Glutamatergic neuron (in vitro differentiated cells): ENCODE measurements at places on chromosomes 7 and 10. TPM values are rescaled to one million over a fixed set of nuclear protein-coding genes. Genes with fewer than 3 reads are reported as not detected.

DNA sequence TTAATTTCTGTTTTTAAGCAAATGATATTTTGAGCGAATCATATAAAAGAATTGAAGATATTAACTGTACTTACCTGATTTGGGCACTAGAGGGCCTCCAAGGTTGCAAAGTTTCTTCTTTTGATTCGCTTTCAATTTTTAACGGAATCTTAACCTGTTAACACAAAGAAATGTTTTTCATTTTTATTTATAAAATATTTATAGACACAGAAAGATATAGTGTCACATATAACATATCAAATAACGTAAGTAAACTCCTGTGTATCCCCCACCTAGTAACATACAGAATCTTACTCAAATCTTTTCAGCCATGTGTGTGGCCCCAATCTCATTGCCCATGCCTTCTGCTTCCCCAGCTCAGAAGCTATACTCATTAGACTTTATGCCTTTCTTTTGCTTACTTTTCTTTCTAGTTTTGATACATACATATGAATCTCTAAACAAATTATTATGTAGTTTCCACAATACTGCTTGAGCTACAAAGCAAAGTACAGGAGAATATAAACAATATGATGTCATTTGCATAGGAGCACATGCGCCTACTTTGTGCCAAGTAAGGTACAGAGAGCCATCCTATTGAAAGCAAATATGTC lies 49.5 kb upstream of the ZPBP start:
- no peak overlapping the region for H3K27ac ChIP-seq
- DNase-seq = no peak
- no peak overlapping the region for H3K4me3 ChIP-seq
- H3K27me3 ChIP-seq = no peaks in the 10 kb centered on the region

DNA sequence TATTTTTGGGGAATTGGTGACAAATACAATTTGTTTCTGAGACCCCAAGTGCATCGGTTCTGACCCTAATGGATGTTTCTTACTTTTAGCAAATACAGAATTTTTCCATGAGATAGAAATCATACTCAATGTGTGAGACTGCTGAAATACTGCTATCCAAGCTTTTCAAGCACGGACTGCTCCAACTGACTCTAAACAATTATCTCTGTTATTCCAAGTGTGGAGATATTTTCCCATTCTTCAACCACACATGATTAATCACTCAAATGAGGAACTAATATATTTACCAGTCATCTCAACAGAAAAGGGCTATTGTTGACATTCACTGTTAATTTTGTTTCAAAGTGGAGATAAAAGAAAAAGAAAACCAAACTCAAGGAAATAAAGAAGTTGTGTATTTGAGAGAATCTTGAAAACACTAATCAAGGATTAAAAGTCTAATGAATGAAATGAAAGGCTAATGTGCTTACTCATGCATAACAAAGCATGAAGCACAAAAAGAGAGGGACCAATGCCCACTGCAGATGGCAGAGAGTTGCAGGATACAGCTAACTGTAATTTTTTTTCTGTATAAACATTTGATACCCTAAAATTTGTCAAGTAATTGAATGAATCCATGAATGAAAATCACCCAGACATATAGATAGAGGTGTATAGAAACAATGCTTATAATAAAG lies 423.6 kb downstream of the DGKB start:
- peaks cover 4% of the 10 kb centered on the region for H3K36me3 ChIP-seq
- no peaks in the 10 kb centered on the region for H3K27me3 ChIP-seq
- H3K4me1 ChIP-seq = peaks cover 9% of the 10 kb centered on the region
- no peak overlapping the region for H3K4me3 ChIP-seq
- no peak for DNase-seq
- H3K27ac ChIP-seq = no peak overlapping the region

- H3K36me3 ChIP-seq = peaks cover 39% of the 10 kb centered on the region
- no peak overlapping the region for H3K4me3 ChIP-seq
- no peak overlapping the region for H3K27ac ChIP-seq
- H3K4me1 ChIP-seq = no peaks in the 10 kb centered on the region
- H3K27me3 ChIP-seq = no peaks in the 10 kb centered on the region
Measured at GRCh38 chr10:37952043-37952755, 24.2 kb downstream of the ZNF25 start.

GRCh38 chr7:103059471-103059870 lies 15.1 kb downstream of the FBXL13 start:
- no peak overlapping the region for H3K27ac ChIP-seq
- H3K36me3 ChIP-seq = no peaks in the 10 kb centered on the region
- H3K4me1 ChIP-seq = peaks cover 5% of the 10 kb centered on the region

- H3K27me3 ChIP-seq = peaks cover 9% of the 10 kb centered on the region
- no peak for DNase-seq
- H3K27ac ChIP-seq = no peak overlapping the region
- peaks cover 17% of the 10 kb centered on the region for H3K4me1 ChIP-seq
- H3K36me3 ChIP-seq = peaks cover 13% of the 10 kb centered on the region
Measured at GRCh38 chr7:244974-245373, 45.0 kb upstream of the FOXL3 start.

GRCh38 chr10:113027574-113028455 lies 77.8 kb downstream of the TCF7L2 start:
- no peaks in the 10 kb centered on the region for H3K36me3 ChIP-seq
- DNase-seq = no peak
- H3K4me3 ChIP-seq = peak overlapping the region; percentile 9
- peak overlapping the region; percentile 65 for H3K27ac ChIP-seq
- H3K4me1 ChIP-seq = peaks cover 19% of the 10 kb centered on the region
- peaks cover 1% of the 10 kb centered on the region for H3K27me3 ChIP-seq

DNA sequence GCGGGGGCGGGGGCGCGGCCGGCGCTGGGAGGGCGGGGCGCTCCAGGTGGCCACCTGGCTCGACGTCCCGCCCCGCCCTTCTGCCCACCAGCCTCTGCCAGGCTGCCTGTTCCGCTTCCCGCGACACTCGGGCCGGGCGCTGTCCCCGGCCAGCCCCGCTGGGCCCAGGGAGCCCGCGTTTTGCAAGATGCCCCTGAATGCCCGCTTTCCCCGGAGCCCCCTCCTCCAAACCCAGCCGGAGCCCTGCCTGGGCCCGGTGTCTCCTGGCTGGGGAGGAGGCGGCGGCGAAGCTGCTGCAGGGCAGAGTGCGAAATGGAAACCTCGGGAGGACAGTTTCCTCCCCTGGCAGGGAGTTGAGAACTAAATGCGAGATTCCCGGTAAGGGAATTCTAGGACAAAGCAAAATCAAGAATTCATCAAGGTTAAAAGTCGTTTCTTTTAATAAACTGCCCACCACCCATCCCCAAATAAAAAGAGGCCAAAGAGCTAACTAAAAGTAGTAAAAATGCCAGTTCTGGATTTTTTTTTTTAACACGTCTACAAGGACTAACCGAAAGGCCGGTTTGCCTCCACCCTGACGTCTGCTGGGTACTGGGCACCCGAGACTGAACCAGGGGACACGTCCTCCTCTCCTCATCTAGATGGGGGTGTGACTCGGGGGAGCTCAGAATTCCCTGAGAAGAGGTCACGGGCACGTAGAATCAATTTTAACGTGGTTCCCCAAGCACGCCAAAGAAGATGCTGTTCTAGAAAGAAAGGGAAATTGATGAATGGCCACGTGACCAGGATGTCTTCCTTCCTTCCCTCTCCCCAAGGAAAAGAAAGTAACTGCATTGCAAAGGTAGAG lies 200.4 kb upstream of the NFE2L3 start:
- peak overlapping the region; percentile 79 for H3K4me3 ChIP-seq
- peaks cover 37% of the 10 kb centered on the region for H3K4me1 ChIP-seq
- DNase-seq = peak; percentile 39

DNA sequence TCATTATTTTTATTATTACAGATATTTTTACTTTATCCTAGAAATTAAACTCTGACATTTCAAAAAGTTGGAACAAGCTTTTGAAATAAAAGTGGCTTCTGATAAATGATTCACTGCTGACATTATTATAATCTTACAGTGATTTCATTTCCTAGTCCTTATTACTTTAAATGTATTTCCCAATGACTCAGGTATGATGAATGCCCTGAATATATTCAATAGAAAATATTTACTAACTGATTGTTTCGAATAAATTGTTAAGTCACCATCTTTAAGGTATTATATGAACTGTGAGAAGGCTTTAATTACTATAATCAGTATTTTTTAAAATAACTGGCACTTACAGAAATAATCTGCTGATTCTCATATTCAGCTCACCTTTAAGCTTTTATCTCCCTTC lies 21.6 kb downstream of the DKK1 start:
- H3K27me3 ChIP-seq = peaks cover 2% of the 10 kb centered on the region
- peaks cover 3% of the 10 kb centered on the region for H3K4me1 ChIP-seq
- no peak overlapping the region for H3K27ac ChIP-seq
- H3K4me3 ChIP-seq = no peak overlapping the region

DNA sequence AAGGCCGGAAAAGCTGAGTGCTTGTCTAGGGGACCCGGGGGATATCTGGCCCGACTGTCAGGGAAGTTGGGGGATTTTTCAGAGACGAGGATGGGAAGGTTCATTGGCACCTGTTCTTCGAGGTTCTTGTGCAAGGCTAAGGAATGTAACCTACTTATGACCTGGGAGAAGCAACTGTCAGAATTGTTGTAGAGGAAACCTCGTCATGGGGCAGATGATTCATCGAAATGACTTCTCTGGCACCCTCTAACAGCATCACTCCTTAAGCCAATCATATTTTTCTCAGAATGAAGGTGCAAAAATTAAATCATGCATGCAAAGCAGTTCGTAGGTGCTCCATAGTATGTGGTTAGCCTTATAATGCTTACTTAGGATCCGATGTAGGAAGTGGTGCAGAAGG lies 58.6 kb downstream of the PLXDC2 start:
- no peak for DNase-seq
- no peaks in the 10 kb centered on the region for H3K27me3 ChIP-seq
- no peaks in the 10 kb centered on the region for H3K36me3 ChIP-seq

- no peaks in the 10 kb centered on the region for H3K36me3 ChIP-seq
- no peak overlapping the region for H3K4me3 ChIP-seq
- H3K27ac ChIP-seq = no peak overlapping the region
- no peak for DNase-seq
- H3K4me1 ChIP-seq = no peaks in the 10 kb centered on the region
- peaks cover 2% of the 10 kb centered on the region for H3K27me3 ChIP-seq
Measured at GRCh38 chr7:116354171-116354545, 143.8 kb downstream of the TES start.

DNA sequence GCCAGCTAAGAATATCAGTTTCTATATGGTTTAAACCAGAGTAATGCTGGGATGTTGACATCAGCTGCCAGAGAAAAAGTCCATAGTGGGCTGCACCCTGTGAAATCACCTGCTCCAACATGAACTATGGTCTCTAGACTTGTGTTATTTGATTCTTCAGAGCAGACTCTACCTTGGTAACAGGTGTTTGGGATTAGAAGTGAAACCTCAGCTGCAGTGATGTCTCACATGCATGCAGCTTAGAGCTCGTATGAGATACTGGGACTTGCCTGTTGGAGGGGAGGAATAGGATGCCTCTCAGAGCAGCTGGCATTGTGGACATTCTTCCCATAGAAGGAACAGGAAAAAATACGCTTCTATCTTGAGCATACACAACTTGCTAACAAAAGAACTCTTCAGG lies 287.1 kb upstream of the CSTF2T start:
- no peaks in the 10 kb centered on the region for H3K27me3 ChIP-seq
- no peak overlapping the region for H3K27ac ChIP-seq
- no peak for DNase-seq
- no peak overlapping the region for H3K4me3 ChIP-seq

- H3K27ac ChIP-seq = peak overlapping the region; percentile 55
- H3K36me3 ChIP-seq = peaks cover 16% of the 10 kb centered on the region
- H3K4me3 ChIP-seq = peak overlapping the region; percentile 50
- peaks cover 4% of the 10 kb centered on the region for H3K27me3 ChIP-seq
- peaks cover 19% of the 10 kb centered on the region for H3K4me1 ChIP-seq
- DNase-seq = no peak
Measured at GRCh38 chr10:44948642-44949041, 11.0 kb upstream of the RASSF4 start.

- no peaks in the 10 kb centered on the region for H3K36me3 ChIP-seq
- no peak overlapping the region for H3K4me3 ChIP-seq
- no peak for DNase-seq
- H3K27me3 ChIP-seq = no peaks in the 10 kb centered on the region
- H3K4me1 ChIP-seq = no peaks in the 10 kb centered on the region
- no peak overlapping the region for H3K27ac ChIP-seq
Measured at GRCh38 chr10:52300599-52301277, 13.3 kb upstream of the DKK1 start.

DNA sequence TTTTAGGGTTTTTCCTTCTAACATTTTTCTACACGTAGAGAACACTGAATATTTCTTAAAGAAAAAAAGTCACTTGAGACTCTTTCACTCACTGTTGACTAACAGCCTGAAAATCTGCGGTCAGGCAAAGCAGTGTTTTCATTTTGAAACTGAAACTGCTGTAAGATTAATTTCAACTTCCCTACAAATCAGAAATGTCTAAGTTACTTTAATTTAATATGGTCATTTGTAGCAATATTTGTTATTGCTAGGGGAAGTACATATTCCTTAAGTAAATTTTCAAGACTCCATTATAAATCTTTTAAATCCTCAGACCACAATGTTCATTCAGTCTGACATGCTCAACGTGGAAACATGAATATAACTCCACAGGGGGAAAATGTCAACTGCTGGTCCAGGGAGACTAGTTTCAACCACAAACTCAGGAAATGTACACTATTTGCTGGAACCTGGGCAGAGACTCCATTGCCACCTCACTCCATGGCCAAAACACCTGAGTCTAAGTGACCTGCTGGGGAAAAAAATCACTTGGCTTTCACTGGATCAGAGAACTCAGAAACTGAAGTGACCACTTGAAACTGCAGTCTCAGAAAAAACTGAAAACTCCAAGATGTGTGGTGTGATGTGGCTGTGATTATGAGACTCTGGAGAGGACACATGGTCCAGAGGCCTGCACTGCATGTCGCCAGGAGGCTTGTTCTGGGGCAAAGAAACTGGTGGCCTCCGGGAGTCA lies 161.2 kb downstream of the TAX1BP1 start:
- no peaks in the 10 kb centered on the region for H3K27me3 ChIP-seq
- H3K36me3 ChIP-seq = no peaks in the 10 kb centered on the region
- H3K4me1 ChIP-seq = peaks cover 3% of the 10 kb centered on the region
- no peak overlapping the region for H3K4me3 ChIP-seq
- no peak for DNase-seq
- H3K27ac ChIP-seq = no peak overlapping the region

DNA sequence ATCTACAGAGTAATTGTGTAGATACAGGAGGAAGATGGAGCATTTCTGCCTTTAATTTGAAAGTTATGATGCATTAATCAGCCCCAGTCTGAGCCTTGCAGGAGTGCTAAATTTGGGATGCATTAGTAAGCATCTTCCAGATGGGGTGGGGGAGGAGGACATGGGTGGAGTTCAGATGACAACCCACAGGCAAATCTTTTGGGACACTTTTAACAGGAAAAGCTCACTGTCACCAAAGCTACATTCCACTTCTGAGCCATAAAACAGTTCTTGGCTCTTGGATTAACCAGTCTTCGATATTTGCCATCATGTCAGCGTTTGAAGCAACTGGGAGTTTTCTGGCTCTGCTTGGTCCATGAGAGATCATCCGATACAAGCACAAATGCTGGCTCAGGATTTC lies 121.1 kb downstream of the CXCL12 start:
- peaks cover 9% of the 10 kb centered on the region for H3K27me3 ChIP-seq
- no peak overlapping the region for H3K4me3 ChIP-seq
- H3K36me3 ChIP-seq = peaks cover 18% of the 10 kb centered on the region
- peaks cover 4% of the 10 kb centered on the region for H3K4me1 ChIP-seq
- H3K27ac ChIP-seq = no peak overlapping the region

GRCh38 chr7:36659172-36659516 lies 65.2 kb downstream of the AOAH start:
- no peaks in the 10 kb centered on the region for H3K36me3 ChIP-seq
- H3K27me3 ChIP-seq = no peaks in the 10 kb centered on the region
- no peak overlapping the region for H3K27ac ChIP-seq
- no peak for DNase-seq
- peaks cover 17% of the 10 kb centered on the region for H3K4me1 ChIP-seq

PCLO gene
- total RNA-seq = 17.4 TPM

KNDC1 gene
- 7.4 TPM for total RNA-seq

ATG9B gene
- 9.4 TPM for total RNA-seq

PLOD3 gene
- total RNA-seq = 47.1 TPM

RBP4 gene
- not detected for total RNA-seq

SPDYE2 gene
- total RNA-seq = not detected

AKR1D1 gene
- not detected for total RNA-seq

SPACDR gene
- total RNA-seq = 1.7 TPM

LMOD2 gene
- not detected for total RNA-seq
